Vagina (tissue), 2 donors: ENCODE measurements at places on chromosomes 2 and 18. TPM values are rescaled to one million over a fixed set of nuclear protein-coding genes. Genes with fewer than 3 reads are reported as not detected.

DNA sequence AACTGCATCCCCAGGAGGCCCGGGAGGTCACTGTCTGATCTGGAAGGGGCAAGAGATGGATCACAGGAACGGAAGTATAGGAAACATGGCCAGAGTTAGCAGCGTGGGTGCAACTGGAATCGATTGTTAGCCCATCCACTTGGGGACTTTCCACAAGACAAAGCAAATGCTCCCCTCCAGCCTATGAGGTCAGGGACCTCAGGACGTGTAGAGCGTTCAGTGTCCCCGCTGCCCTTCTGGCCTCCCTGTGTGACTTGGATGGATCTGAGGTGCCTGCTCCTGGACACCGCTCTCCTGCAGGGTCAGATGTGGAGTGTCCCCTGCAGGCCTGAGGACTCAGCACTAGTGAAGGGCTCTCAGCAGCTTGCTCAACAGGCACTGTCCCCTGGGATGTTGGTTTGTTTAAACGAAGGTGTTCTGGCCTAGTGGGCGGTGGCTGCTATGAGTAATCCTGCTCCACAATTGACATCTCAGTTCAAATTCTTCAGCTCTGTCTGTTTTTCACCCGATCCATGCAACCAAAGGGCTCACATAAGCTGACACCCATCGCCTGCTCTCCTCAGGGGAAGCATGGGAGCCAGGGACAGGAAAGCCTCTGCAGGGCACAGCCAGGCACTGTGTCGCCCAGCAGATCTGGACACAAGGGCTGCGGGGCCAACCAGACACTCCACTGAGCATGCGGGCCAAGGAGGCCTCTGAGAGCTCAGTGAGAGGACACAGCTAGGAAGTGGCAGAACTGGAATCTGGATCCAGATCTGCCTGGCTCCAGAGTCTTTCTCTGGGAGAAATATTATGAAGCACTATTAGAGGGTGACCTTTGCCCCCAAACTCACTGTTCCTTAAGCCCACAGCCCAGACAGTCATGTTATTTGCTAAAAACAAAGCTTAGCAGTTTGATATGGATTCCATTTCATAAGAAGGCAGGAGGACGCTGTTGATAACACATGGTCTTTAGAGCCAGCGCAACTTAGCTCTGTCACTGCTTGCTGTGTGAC, 78.5 kb downstream of the RHOB start:
- H3K27ac ChIP-seq, result peak overlapping the region; percentile 49
- peaks cover 20% of the 10 kb centered on the region for H3K4me1 ChIP-seq
- no peak for DNase-seq
- H3K4me3 ChIP-seq, result no peak overlapping the region
- no peaks in the 10 kb centered on the region for H3K27me3 ChIP-seq

LIMS1 gene
- 66.0 TPM for total RNA-seq

- DNase-seq, result no peak
- no peak overlapping the region for H3K4me3 ChIP-seq
- peaks cover 5% of the 10 kb centered on the region for H3K36me3 ChIP-seq
- H3K27me3 ChIP-seq, result no peaks in the 10 kb centered on the region
These were observed 210.7 kb upstream of the RASGRP3 start for GRCh38 chr2:33265584-33266338.

- no peak for DNase-seq
- H3K36me3 ChIP-seq, result no peaks in the 10 kb centered on the region
- H3K27me3 ChIP-seq, result no peaks in the 10 kb centered on the region
These were observed 53.3 kb upstream of the GULP1 start for GRCh38 chr2:188238386-188238785.

MEIS1 gene
- 80.5 TPM for total RNA-seq

DNA sequence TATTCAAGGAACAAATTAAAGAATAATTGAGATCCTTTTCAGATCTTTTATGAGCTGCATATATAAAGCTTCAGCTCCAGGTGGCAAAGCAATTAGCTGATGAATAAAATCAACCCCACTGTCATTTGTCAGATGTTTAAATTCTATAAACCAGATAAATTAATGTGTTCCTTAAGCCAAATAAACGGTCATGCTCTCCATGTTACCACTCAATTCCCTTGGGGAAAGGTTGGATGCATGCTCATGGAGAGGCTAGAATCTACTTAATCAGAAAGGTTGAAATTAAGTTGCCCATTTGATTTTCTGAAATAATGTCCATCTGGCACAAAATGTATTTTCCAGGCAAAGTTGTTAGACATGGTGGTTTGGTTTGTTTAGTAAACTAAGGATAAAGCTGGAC, 282.5 kb upstream of the SPRED2 start:
- no peaks in the 10 kb centered on the region for H3K27me3 ChIP-seq
- H3K27ac ChIP-seq, result no peak overlapping the region
- no peaks in the 10 kb centered on the region for H3K36me3 ChIP-seq
- no peak overlapping the region for H3K4me3 ChIP-seq
- no peak for DNase-seq
